ENCODE measurements at places on chromosomes 2 and 18.

DNA sequence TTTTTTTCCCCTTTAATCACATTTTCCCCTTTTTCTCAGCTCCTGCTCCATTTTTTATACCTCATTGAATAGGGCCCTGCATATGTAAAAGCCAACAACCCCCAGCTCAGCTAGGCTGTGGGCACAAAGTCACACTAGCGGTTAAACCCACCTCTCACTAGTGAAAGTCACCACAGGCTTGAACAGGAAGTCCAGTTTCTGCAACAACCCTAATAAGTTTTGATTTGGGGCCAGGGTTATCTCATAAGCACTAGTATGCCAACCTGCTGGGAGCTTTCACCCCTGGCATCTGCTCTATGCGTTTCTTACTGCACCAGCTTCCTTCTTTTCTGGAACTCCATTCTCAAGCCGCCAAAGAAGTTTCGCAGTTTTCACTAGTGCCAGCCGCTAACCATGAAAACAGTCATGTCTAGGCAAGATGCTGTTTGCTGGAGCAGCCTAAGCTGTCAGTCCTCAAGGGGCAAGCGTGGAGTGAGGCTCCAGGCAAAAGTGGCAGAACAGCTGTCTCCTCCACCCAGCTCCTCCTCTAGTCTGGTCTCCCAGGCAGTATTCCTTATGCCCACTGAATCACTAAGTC is 197.0 kb upstream of the MEIS1 start:
- no peak for DNase-seq

GRCh38 chr2:128178650-128179460 is 87.9 kb downstream of the UGGT1 start:
- peak; percentile 60 for DNase-seq

DNA sequence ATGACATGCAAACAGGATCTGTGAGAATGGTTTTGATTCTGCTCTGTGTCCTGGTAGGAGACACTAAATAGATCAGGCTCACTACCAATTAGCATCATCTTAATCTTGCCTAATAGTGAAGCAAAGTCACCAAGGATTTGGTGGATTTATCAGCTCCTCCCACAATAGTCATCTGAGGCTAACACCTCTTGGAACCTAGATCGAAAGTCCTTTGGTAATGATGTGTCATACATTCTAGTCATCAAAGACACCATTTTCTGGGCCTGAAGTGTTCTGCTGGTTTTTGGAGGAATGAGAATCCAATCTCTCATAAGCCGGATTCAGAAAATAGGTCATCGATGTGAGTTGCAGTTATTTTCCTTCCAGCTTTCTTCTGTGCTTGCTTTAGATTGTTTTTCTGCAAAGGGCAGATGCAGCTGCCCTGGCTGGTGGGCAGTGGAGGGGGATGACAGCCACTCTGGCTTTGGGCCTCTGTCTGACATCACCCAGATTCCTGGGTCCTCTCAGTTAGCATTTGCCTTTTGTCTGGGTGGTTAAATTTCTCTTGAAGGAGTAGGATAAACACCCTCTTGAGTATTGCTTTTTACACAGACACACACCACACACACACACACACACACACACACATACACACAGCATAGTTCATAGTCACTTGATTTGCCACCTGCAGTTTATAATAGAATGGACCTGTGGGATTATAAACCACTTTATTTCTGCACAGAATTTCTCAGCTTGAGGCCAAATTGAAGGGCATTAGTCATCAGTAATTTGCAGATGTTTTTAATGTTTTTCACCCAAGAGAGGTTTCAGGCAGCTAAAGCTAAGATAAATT is at the start of gene MYO3B:
Gene MYO3B, plus strand, starts transcription at position 198 of the 832 bp plus-strand sequence. Its CDS starts 141 bp downstream, at position 339.
- no peak for DNase-seq

GRCh38 chr2:139160836-139161235 is 380.6 kb upstream of the NXPH2 start:
- DNase-seq = no peak

GRCh38 chr2:63699549-63699839 is 110.7 kb downstream of the MDH1 start:
- DNase-seq = no peak

DNA sequence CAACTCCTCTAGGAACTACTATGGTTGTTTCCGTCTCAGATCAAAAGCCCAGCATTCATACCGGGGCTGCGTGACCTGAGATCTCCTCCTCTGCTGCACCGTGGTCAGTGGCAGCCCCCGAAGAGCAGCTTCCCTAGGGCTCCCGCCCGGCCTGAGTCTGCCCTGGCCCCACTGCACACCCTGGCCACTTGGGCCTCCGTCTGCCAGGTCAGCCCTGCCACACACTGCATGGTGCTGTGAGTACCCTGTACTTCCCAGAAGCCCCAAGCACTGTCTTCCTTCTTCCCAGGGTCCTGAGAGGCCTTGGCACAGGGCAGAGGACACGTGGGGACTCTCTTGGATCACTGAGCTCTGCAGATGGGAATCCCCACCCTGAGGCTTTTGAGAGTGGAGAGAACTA is 81.5 kb upstream of the GPC1 start:
- DNase-seq = no peak

DNA sequence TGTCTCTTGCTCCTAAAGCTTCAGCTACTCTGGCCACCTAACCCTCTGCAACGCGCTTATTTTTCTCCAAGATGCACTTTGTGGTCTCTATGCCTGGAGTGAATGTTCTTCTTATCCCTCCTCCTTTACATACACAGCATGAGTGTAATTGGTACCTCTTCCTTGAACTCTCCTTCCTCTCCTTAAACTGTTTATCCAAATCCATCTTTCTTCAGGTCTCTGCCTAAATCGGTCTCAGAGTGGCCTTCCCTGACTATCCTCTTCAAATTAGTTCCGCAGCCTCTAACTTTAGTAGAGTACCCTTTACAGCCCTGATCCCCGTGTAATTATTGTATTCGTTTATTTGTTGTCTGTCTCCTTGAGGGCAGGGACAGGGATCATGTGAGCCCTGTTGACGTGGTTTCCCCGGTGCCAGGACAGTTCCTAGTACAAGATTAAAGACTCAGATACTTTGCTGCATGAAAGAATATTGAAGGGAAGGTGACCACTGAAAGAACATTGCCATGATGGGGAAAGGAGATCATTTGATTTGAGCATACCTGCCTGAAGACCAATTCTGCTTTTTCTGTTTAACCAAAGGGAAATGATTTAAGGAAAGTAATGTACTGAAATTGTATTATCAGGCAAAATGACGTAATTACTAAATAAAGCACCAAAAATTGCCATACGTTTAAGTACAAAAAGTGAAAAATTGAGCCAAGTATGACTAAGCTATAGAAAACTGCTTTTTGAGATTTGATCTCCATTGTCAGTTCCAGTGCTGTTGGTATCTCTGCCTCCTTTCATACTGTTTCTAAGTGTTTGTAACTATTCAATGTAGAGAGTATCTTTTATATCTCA is 1.2 kb downstream of the CNOT9 start:
- DNase-seq = peak; percentile 17

- no peak for DNase-seq
These were observed 70.6 kb upstream of the ITGB6 start for GRCh38 chr2:160270571-160271113.

- DNase-seq = peak; percentile 15
These were observed 29.0 kb upstream of the CFAP36 start for GRCh38 chr2:55490554-55490953.

- DNase-seq = no peak
These were observed 243.8 kb downstream of the FAM210A start for GRCh38 chr18:13482618-13482945.

GRCh38 chr2:240482141-240482540 is 46.7 kb downstream of the GPC1 start:
- DNase-seq = no peak

DNA sequence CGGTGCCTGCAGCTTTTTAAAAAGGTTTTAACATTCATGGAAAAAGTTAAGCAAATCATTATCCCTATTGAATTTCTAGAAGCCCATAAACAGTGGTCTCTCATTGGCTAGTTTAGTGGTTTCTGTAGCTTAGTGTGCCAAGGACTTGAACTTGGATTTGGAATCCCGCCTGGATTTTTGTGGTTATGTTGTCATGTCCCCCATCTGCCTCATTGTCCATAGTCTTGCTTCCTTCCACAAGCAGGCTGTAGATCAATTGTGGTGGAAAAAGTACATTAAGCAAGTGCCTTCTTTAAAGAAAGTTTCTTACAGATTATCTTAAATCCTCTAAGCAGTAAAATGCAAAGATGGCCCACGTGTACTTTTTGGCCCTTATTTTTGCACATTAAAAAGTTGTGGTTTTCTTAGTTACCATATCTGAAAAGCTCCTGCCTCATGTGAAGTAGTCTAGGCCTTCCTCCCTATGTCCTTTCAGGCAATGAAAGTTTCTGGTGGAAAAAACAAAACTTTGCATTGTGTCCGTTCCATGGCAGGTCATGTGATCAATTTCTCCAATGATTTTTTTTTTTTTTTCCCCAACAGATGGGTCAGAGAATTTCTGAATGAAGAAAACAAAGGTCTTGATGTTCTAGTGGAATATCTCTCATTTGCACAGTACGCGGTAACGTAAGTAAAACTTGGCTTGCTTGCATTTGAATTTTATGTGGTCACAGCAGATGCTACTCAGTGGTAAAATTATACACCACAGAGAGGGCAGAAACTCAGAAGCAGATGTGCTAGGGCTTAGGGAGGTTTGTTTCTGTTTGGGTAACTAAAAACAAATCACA is 158.9 kb downstream of the PRPF40A start:
- no peak for DNase-seq

DNA sequence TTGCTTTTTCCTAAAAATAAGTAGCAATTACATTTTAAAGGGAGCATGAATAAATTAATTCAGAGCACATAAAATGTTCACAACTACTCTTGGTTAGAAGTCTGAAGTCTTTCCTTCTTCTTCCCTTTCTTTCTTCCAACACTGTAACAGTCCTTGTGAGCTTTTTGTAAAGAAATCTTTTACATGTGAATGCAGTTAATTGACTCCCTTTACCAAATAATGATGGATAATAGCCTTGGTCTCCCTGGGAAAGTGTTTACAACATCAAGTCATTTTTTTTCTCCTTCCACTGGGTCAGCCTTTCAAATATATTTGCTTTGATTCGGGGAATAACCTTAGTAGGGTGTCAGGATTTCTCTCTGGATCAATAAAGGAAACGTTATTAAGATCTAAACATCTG is 39.1 kb downstream of the CALCRL start:
- no peak for DNase-seq

DNA sequence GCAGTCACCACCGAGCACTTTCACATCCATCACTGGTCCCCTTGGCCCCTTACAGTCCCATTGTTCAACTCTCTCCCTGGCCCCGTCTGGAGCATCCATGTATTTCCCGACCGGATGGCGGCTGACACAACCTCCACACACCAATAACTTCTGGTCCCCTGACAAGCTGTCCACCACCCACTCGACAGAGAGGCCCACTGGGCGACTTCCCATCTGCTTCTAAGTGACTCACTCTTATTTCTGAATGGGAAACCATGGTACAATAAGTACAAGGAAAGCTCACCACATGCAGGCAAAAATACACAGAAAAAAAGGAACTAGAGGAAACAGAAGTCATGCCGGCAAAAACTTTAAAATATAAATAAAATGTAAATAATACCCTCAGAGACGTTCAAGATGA is 82.9 kb upstream of the RAB12 start:
- DNase-seq = no peak

- DNase-seq = peak; percentile 54
These were observed at the start of gene CFAP65 for GRCh38 chr2:219041252-219041651. Gene CFAP65, minus strand, starts transcription at chr2:219041516. Its CDS starts 2,468 bp downstream, at chr2:219039048.

- DNase-seq = no peak
These were observed 1.5 kb downstream of the KCNIP3 start for GRCh38 chr2:95298486-95299111.

- no peak for DNase-seq
These were observed 144.9 kb downstream of the DDX1 start for GRCh38 chr2:15736396-15737180.

GRCh38 chr2:30135541-30135940 is 11.3 kb upstream of the YPEL5 start:
- DNase-seq = no peak

- no peak for DNase-seq
These were observed 17.9 kb downstream of the ITGAV start for GRCh38 chr2:186607660-186608324.
